Hypothalamus (tissue), 51 donors: ENCODE measurements at places on chromosomes 1 and 21.

DNA sequence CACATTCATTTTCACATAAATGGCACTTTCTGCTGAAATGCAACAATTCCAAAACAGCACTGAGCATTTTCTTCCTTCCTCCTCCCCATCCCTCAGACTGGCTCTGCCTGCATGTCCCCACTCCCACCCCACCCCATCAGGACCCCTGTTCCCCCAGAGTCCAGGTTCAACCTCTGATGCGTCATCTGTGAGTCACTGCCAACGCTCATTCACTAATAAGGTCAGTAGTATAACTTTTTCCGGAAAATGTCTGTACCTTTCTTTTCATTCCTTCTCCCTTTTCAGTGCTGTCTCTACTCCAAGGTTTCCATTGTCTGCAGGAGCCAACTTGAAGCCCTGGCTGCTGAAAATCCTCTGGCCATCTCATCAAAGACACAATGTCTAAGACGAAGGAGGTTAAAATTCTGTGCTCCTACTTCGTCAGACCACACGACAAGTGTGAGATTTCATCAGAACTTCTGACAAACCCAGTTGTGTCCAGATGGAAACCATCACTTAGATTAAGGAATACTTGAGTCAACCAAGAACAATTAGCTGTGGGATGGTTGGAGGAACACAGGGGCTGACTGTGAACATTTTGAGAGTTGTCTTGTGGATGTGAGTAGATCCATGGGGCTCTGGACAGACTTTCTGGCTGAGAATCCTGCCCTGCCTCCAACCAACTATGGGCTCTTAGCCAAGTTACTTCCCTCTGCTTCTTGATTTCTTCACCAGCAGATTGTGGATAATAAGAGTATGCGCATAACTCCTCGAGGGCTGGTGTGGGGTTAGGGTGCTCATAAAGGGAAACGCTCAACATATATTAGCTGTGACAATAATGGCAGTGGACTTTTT, 35.6 kb upstream of the UTS2 start:
- no peak for DNase-seq

- DNase-seq = no peak
Observed at GRCh38 chr1:45002650-45003645, 8.2 kb downstream of the HECTD3 start.

DNA sequence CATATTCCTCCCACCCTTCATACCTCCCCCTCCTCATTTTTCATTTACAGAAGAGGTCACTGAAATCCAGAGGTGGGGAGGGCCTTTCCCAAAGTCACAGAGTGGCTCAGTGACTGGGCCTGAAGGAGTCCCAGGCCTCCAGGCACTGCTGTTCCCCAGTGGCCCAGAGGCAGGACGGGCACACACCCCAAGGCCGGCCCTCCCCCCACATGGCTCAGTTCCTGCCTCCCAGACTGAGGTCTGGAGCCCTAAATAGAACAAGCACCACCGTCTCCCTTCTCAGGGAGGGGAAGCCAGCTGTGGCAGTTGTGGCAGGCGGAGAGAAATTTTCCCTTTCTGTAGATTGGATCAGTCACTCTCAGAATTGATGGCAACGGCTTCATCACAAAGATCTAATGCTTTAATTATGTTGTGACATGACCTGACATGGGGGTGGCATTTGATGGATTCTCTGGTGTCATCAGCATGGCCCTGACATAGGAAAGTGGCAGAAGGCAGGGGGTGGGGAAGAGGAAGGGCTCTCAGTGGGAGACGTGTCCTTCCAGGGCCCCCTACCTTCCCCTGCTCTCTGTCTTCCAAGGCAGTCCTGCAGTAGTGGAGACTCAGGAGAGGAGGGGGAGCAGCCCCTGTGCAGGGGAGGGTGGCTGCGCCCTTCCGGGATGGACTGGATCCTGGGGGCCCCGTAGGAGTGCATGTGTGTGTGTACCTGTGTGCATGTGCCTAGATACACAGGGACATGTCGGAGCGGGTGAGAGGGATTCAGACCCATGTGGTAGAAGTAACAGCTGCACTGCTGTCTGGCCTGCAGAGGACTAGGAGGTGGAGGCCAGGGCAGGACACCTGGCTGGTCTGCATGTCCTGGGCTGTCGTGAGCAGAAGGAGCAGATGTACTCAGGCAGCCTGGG, 41.2 kb upstream of the FOXO6 start:
- no peak for DNase-seq

- no peak for DNase-seq
Observed at GRCh38 chr1:18556364-18556763, 74.3 kb upstream of the PAX7 start.

DNA sequence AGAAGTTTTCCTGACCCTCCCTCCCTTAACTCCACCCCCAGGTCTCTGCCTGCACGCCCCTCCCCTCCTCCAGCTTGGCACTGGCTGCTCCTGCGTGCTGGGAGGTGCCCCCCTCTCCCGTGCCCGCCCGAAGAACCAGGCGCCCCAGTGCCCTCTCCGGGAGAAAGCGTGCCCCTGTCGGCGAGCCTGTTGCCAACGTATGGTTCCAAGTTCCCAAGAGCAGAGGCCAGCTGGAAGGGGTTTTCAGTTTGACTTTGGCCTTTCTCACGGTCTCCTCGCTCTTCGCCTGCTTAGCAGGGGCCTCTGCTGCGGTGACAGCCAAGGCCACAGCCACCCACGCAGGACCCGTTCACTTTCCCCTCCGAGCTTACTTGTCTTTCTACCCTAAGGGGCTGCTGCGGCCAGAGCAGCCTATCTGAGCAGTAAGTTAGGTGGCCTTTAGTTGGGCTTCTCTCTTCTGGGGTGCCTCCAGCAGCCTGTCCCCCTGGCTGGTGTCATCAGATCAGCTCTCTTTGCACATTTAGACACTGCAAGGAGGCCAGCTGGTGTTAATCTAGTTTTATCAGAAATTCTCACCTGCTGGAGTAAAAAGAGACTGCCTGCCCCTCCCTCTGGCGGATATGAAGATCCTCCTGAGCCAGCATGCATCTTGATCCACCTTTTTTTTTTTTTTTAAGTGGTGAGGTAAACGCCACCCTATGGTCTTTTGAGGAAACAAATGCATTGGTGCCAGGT, 1.5 kb downstream of the STUM start:
- peak; percentile 28 for DNase-seq

GRCh38 chr1:161285521-161285920, 24.2 kb downstream of the MPZ start:
- DNase-seq = no peak

- no peak for DNase-seq
Observed at GRCh38 chr1:244297616-244298015, 154.1 kb downstream of the ADSS2 start.

DNA sequence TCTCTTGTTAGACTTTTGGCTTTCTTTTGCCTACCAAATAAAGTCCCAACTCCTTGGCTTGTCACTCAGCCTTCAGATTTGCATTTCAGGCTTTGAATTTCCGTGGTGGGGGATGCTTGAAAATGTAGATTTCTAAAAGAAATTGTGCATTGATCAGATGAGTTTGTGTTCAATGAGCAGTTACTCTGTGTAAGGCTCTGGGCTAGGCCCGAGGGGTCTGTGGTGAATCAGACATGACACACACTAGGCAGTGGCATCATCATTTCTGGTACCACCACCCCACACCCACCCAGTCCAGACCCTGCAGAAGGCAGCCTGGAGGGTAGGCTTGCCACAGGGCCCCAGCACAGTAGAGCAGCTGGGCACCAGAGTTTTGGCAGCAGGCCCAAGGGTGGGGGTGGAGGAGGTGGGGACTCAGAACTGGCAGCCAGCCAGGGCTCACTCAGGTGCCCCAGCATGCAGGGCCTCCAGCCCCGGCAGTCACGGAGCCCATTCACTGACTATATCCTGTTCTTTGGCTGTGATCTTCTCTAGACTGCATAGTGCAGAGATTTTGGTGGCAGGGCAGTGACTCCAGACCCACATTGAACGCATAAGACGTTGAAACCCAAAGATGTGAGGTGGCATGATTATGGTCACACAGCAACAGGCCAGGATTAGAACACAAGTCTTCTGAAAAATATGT, 97.2 kb upstream of the ARTN start:
- peak; percentile 24 for DNase-seq

DNA sequence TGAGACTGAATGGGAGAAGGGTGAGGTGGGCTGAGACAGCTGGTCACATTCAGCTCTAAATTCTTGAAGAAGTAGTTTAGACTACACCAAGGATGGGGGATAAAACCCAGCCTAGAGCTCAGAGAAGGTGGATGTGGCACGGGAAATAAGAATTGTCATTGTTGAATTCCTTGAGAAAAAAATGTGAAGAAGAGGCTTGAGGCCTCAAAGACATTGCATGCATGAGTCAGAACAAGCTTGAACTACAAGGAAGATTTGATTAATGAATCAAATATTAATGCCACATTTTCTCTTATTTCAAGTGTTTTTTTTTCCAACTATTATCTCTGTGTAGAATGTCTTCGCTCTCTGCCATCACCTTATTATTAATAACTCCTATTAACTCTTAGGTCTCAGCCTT, 58.9 kb downstream of the MAP3K7CL start:
- DNase-seq = no peak

DNA sequence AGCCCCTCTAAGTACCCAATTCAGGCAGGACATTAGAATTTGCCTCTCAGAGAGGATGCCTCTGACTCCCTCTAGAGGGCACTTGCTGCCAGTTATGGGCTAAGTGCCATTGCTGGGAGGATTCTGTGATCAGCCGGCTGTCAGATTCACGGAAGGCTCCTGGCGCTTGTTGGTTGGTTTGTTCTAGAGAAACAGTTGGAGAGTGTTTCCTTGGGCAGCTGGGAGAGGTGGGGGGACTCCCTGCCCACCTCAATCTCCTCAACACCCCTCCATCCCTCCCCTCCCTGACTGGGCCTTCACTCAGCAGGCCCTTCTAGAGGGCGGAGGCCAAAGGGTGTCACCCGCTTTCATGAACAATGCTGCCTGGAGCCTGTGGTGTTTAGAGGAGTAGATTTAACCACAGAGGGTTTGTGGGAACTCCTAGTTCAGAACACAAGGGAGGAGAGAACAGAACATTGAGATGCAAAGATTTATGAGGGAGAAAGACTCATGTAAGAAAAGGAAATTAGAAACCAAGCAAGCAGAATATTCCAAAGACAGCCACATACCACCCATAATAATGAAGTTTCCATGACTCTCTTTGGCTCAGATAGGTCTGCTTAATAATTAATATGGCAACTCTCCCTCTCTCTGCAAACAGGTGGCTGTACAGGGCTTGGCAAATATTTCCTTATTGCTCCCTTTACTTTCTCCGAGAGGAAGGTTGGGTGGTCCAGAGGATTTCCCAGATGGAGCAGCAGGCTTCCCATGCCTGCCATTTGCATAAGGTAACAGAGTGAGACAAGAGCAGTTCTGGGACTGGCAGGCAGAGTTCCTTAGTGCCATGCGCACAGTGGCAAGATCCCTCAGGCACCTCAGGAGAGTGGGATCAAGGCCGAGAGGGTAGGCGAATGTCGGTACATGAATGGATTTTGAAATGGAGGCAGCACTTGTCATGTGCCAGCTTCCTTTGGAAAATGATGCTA, 30.0 kb upstream of the ACP6 start:
- DNase-seq = peak; percentile 48
